Stimulated activated CD8-positive, alpha-beta memory T cell treated with anti-CD3 and anti-CD28 coated beads, Interleukin-4, amount 100 ng/mL, for 4 hours (primary cell): ENCODE measurements at places on chromosomes 6 and 20.

DNA sequence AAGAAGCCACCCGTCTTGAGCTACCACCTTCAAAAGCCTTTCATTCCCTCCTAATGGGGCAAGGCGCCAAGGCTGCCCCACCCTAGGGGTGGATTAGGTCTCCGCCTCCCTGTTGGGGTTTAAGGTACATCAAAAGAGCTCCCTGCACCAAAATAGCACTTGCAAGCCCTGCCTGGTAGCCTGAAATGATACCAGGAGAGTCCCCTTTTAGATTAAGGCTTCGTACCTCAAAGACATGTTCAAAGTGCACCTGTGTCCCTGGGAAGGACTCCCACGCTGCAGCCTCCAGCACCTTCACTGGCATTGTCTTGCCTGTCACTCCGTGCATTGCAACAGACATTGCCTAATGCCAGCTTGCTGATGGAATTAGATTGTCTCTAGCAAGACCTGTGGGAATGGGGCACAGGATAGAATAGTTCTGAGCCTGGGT is 15.7 kb upstream of the CDKN1A start:
- DNase-seq = no peak

- DNase-seq = no peak
Observed at GRCh38 chr20:53346335-53346648, 247.3 kb downstream of the ZNF217 start.

DNA sequence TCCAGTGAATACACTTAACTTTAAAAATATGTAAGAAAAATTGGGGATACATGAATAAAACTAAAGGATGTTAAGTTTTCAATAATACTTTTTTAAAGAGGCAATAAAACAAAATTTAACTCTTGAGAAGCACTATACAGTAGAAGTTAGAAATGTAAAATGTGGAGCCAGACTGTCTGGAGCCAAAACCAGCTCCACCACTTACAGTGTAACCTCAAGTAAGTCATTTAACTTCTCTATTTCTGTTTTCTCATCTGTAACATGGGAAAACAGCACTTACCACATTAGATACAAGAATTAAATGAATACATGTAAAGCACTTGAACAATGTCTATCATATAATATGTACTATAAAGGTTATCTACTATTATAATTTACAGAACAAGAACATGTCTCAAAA is 6.7 kb downstream of the ATG5 start:
- no peak for DNase-seq

GRCh38 chr6:39080246-39080875 is 31.8 kb downstream of the GLP1R start:
- no peak for DNase-seq

DNA sequence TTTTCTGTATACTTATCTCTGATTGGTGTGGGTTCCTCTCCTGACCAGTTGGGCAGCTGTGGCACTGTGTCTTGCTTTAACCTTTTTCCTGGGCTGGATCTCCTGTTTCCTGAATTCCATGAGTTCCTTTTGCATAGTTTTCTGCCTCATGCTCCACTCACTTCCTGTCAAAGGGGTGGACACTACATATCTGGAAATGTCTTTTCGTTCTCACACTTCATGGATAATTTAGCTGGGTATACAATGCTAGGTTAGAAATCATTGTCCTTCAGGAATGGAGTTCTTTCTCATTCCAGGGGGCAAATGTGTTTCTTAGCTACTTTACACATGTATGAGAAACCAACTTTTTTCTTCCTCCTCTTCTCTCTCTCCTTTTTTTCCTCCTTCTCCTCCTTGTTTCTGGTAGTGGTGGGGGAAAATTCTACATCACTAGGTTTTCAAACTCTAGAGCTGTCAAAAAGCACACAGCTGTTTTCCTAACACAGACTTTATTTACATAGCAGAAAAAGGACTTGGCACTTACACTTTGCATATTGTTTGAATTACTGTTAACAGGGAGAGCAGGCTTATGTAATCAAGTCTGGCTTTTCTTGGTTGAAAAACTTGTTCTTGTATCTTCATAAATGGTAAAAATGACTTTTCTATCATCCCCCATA is 9.0 kb upstream of the DDX27 start:
- DNase-seq = no peak

DNA sequence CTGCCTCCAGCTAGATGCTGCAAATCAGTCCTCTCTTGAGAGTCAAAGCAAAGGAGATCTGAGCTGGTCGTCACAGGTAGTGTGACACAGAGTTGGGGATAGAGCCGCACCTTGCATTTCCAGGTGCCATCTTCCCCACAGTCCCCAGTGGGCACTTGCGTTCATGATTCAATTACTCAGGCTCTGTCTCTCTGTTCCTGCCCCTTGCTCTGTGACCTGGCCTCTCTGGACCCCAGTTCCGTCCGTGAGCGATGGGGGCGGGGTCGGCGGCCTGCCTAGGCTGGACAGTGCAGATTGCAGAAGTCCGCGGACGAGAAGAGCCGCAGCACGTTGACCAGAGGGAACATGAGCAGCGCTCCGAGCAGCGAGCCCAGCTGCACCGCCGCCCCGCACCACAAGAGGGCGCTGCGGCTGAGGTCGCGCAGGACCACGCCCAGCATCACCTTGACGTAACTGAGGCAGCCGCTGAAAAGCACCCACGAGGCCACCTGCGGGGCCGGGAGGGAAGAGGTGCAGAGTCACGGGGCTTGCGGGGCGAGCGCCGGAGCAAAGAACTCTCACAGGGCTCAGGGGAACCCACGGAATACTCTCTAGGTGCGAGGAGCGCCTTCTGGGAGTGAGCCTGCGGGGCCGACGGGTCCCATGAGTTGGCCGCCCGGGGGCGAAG is 7.4 kb downstream of the SLC52A3 start:
- no peak for DNase-seq

DNA sequence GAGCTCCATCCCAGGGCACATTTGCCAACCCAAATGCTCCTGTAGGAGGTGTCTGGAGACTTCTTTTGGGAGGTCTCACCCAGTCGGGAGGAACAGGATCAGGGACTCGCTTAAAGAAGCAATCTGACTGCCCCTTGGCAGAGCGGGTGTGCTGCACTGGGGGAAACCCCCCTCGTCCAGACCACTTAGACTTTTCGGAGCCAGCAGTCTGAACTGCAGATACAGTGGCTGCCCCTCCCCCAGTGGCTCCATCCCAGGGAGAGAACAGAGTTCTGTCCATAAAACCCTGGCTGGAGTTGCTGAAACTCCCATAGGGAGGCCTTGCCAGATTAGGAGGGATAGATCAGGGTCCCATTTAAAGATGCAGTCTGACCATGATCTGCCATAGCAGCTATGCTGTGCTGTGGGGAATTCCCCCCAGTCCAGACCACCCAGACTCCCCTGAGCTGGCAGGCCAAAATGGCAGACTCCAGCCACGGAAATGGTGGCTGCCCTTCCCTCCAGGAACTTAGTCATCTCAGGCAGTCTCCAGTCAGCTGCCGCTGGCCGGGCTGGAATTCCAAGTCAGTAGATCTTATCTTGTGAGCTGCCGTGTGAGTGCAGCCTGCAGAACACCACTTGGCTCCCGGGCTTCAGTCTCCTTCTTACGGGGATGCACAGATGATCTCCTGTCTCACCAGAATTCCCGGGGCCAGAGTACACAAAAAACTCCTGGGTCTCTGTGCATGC is 278.1 kb upstream of the SASH1 start:
- no peak for DNase-seq

DNA sequence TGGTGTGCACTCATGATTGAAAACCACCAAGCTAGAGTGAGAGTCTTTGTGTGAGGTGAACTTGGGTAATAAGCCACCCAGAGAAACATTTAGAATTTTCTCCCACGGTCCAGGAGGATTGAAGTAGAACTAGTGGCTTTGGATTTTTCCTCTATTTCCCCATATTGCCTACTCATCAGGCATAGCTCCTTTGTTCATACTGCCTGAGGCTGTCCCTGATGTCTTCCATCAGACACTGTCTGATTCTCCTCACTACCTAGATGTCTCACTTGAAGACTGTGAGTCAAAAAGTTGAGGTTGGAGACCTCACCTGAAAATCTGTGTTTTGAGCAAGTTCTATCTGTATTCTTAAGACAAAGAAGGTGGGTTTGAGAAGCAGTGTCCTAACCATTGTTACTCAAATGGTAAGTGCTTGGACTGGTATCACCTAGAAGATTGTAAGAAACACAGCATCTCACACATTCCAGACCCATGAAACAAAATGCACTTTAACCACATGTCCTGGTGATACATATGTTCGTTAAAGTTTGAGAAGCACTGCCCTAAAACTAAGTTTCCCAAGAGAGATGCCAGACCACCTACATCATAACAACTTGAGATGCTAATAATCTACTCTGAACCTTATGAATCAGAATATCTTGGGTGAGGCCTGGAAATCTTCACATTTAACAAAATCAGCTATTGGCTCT is 523.4 kb upstream of the BTBD3 start:
- DNase-seq = no peak

DNA sequence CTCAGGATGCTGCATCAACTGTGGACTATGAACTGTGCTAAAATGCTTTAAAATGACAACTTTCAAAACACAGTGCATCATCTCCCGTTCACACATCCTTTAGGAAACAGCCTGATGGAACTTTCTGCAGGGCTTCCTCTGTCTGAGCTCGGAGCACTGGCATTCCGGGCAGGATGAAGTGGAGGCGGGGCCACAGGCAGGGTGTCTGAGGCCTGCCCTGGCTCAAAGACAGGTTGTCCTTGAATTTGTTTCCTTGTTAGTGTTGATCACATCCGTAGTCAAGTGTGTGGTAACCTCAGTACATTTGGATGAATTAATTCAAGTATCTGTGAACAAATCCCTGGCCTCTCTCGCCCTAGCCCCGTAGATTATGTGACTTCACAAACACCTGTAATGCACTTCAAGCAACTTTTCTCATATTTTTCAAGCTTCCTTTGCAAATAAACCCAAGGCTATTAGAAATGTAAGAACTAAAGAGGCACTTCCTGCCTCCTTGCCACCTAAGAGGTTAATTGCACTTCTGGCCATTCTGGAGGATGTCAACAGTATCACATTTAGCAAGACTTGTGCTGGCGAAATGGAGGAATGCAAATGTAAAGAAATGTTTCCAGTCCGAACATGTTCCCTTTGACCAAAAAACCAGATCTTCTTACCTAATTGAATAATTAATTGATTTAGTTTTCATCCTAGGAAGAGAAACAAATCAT is 3.1 kb downstream of the CD93 start:
- DNase-seq = no peak

DNA sequence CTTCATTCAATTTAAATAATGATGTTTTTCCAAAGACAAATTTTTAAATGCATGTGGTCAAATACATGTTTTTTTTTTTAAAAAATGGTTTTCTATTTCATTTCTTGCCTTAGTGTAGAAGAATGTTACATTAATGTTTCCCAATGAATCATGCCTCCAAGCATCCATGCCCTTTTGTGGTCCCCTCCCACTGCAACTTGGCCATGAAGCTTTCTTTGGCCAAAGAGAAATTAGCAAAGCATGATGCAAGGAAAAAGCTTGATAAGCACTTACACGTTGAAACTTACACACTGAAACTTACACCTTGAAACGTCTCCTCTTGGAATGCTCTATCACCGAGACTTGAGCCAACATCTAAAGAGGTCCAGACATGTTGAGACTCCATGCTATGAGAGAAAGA is 93.0 kb upstream of the ELOVL5 start:
- no peak for DNase-seq

DNA sequence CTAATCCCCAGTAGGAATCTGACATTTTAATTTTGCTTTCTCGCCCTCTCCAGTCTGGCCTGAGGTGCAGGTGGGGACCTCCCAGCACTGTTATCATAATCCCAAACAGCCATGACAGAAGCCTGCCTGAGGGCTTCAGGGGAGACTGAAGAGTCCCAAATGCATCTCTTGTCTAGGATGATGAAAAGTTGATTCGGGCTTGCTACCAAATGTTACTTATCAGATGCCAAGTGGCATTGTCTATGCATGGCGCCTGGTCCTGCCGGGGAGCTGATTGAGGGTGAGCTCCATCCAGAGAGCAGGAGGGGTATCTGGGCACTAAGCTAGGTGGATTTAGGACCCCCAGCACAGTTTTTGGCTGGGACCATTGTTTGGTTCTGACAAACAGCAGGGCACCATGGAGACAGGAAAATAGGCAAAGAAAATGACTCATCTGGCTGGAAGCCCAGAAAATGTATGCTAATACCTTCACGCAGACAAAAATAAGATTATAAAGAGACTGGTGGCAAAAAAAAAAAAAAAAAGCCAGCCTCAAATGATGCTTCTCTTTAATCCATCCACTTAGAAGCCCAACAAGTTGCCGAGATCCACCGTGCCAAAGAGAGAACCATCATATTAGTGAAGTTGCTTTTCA is 513.7 kb upstream of the SULF2 start:
- DNase-seq = no peak

DNA sequence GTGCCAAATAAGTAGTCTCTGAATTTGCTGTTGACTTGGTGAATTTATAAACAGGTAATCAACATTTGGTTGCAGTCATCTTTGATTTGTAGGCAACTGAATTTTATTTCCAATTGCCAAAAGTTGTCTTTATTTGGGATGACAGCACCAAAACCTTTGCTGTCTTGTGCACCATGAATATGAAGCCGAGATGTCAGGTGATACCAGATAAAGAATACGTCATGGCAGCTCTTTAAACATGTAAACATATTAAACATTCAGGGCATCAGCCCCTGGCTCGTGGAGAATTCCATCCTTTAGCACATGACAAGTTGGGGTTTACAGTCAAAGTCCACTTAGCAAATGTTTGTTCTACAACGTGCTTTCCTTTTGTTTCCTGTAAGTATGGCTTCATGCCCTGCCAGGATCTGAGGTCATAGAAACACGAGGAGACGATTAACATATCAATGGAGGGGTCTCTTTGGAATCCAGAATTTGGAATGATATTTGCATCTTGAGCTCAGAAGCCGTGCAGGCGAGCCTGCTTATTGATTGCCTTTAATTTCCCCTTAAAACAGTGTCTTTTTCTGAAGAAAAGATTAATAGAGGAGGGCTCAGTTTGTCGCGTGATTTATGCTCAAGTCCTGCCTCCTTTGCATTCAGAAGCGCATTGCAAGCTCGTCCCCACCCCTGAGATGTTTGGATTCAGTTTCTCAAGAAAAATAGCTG is 170.2 kb upstream of the ZNF217 start:
- no peak for DNase-seq

DNA sequence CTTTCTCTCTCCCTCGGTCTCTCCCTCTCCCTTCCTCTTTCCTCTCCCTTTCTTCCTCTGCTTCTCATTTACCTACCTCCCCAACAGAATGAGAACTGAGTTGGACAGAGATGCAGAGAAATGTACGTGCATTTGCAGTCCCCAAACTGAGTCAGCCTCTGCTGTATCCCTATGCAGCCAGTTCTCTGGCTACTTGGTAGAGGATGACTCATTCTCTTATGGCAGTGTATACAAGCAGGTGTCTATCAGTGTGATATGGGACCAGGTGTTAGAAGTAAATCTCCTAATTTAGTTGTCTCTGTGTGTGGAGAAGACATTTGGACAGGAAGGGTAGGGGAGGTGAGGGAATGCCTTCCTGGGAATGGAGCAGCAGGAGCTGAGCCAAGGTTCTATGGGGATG is 470.8 kb downstream of the CD109 start:
- DNase-seq = no peak

GRCh38 chr6:112409311-112409710 is 62.2 kb downstream of the RFPL4B start:
- no peak for DNase-seq

- no peak for DNase-seq
Observed at GRCh38 chr6:30641048-30641447, 5.9 kb upstream of the C6orf136 start.

- DNase-seq = no peak
Observed at GRCh38 chr6:55917751-55918415, 42.5 kb upstream of the BMP5 start.
